ENCODE measurements at places on chromosomes 1 and 21.

- DNase-seq, result no peak
Observed at GRCh38 chr1:35660581-35661473, 19.5 kb upstream of the PSMB2 start.

- no peak for DNase-seq
Observed at GRCh38 chr1:90834354-90834885, 117.3 kb upstream of the BARHL2 start.

- DNase-seq, result no peak
Observed at GRCh38 chr1:168879896-168880734, 151.1 kb upstream of the DPT start.

DNA sequence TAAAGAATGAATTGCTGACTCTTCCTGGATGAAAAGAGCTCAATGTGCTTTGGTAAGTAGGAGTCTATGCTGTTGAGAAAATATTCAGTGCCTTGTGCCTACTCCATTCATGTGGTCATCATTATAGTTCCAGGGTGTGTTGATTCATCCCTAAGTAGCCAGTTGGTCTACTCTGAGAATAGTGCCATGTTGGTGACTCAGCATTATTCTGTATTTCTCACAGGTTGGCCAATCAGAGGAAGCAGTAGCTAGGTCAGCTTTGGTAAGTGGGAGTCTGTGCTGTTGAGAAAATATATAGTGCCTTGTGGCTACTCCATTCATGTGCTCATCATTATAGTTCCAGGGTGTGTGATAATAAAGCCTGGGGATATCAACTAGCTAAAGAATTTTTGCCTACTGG, 397.3 kb downstream of the AGBL4 start:
- DNase-seq, result no peak

- no peak for DNase-seq
Observed at GRCh38 chr21:15301736-15302135, 236.9 kb upstream of the NRIP1 start.

- no peak for DNase-seq
Observed at GRCh38 chr1:164683235-164683634, 124.3 kb downstream of the PBX1 start.

DNA sequence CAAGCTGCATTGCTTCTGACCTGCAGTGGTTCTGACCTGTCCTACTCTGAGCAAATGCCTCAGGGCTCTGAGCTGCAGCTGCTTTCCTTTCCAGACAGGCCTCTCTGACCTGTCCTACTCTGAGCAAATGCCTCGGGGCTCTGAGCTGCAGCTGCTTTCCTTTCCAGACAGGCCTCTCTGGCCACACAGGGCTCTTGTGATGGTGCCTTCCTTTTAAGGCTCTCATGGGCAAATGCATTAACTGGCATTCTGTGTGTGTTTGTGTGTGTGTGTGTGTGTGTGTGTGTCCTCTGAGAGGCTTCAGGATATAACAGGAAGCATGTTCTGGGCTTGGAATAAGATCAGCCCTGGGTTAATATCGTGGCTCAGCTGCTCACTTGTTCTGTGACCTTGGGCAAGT, 131.3 kb downstream of the NTPCR start:
- no peak for DNase-seq

DNA sequence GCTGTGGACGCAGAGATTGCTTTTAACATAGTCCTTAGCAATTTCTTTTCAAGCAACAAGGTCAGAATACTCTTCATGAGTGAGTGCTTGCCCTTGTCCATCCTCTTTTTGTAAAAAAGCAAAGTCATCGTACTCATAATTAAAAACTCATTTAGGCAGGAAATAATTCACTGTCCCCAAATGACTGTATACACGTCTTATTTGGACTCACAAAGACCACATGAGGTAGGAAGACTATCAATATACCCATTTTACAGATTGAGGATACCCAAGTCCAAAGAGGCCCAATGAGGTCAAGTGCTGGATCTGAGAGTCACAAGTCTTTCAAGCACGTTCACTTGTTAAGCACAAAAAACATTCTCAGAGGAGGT, 13.2 kb downstream of the ITPKB start:
- DNase-seq, result no peak

DNA sequence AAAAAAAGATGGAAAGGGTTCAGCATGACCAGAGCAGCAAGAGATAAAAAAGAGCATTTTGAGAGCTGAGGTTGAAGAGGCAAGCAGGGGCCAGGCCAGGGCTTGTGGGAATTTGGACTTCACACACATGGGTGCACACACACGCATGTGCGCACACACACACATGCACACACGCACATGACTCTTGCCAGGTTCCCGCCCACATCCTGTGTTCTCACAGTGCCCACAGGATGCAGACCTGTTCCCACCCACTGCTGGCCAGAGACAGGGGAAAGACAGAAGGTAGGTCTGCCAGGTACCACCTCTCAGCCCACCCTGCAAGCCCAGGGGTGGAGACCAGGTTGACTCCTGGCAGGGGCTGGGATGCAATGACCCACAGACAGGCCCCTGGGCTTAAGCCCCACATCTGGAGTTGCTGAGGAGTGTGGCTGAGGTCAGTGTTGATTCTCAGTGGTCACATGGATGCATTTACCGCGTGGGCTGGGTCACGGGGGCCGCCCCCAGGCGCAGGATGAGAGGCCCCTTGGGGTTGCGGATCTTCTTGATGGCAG, 4.4 kb downstream of the COL16A1 start:
- peak; percentile 61 for DNase-seq

DNA sequence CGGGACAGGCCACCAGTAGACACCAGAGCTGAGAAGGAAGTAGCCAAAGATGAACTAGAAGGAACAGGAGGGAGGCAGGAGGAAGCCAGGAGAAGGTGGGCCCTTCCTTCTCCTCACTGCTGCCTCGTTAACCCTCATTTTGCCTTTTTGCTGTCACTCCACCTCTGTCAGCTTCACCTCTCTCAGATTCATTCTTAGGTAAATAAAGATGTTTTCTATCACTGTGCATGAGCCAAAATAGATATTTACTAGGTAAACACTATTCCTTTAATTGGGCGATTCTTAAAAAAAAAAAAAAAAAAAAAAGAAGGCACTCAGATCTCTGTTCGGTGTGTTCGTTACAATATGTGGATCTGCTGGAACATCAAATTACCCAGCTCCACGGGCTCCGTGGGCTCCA, 112.3 kb downstream of the GLUL start:
- no peak for DNase-seq

DNA sequence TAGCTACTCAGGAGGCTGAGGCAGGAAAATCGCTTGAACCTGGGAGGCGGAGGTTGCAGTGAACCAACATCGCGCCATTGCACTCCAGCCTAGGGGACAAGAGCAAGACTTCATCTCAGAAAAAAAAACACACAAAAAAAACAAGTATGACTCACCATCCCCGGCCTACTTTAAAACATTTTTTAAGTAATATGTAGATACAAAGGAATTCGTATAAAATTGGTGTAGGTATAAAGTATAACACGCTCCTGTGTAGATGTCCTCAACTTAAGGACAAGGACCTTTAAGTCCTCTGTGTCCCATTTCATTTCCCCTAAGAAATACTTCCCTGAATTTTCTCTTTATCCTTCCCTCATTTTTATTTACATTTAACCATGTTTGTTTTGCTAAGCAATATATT, 73.4 kb upstream of the PKN2 start:
- DNase-seq, result no peak

DNA sequence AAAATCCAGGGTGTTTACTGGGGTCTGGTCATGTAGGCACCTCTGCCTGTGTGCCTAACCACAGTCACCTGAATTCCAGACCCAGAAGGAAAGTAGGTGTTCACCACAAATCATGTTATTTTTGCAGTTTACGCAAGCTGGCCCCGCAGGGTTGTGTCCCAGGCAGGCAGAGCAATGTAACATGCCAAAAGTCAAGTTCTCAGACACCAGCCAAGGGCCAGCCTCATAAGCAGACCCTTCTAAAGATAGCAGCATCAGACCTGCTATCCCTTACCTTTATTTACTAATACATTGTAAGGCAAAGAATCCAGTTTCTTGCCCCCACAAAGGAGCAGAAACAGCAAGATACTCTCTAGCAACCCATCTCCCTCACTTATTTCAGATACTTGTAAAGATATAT, 83.0 kb downstream of the GPR161 start:
- DNase-seq, result no peak

GRCh38 chr1:27392778-27393635, 585 bp downstream of the GPR3 start:
- DNase-seq, result no peak

Data from activated CD8-positive, alpha-beta T cell treated with anti-CD3 and anti-CD28 coated beads, Interleukin-2, amount 10 ng/mL, durations not matched to agents 7 days and 5 days (primary cell).